ENCODE measurements at places on chromosomes 13 and 19.

- DNase-seq: no peak
These were observed 18.0 kb downstream of the SLC5A5 start for GRCh38 chr19:17889609-17890214.

DNA sequence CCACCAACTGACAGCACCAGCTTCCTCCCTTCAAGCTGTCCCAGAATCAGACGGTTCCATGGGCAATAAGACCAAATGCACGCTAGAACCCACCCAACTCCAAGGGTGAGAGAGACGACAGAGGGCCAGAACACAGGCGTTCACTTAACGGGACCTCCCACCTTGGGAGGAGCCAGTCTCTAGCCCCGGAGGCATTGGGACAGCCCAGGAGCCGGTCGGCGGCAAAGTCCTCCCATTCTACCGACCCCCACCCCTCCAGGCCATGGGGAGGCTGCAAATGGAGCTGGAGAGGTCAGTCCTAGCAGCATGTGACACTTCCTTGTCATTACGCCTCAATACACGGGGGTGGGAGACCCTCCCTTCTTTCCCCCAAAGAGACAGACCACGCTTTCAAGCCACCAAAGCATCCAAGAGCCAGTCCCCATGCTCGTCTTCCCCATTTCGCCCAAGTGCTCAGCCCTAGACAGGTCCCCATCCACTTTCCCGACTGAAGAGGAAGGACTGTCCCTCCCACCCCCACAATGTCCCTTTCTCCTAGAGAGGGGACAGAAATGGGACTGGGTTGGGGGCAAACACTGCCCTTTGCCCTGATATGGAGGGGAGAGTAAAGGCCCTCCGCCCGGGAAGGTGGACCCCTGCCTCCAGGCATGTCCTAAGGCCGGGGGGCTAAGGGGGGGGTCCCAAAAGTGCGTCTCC, 964 bp downstream of the KHSRP start:
- peak; percentile 80 for DNase-seq

- DNase-seq: no peak
These were observed 2.8 kb upstream of the LRRC4B start for GRCh38 chr19:50570997-50571396.

- no peak for DNase-seq
These were observed 31.6 kb downstream of the ATP11A start for GRCh38 chr13:112721198-112722104.

- no peak for DNase-seq
These were observed 8.2 kb upstream of the SUCLA2 start for GRCh38 chr13:48009284-48009683.

GRCh38 chr19:45446944-45447343, 20.9 kb upstream of the FOSB start:
- DNase-seq: no peak

DNA sequence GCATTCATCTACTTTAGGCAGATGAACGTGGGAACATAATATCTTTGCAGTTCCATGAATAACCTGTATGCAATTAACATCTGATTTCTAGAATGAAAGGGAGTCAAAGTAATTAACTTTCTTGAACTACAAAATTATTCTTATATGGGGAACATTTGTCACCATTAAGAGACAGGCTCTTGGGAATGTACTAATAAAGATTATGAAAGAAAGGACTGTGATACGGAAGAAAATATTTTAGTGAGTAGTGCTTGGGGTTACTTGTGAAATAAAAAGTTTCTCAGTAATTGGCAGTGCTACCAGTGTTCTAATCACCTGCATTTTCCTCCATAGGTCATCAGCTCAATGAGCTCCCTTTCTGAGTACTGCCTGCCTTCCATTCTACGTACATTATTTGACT, 85.4 kb downstream of the FRY start:
- no peak for DNase-seq

GRCh38 chr19:1366296-1366695, 17.4 kb upstream of the NDUFS7 start:
- DNase-seq: no peak

DNA sequence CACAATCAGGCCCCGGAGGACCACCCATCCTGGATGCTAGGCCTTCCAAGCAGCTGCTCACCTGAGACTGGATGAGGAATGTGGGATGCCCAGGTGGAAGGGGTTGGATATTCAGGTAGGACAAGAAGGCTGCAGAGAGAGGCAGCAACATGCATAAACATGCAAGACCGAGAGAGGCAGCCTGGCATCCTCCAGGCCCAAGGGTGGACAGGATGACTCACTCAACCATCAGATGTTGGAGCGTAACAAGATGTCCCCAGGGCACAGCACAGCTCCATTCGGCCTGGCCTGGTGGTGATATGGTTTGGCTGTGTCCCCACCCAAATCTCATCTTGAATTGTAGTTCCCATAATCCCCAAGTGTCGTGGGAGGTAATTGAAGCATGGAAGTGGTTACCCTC, 10.0 kb upstream of the CABP5 start:
- DNase-seq: no peak

- no peak for DNase-seq
These were observed 64.0 kb upstream of the MED4 start for GRCh38 chr13:48158915-48159314.

GRCh38 chr13:96003304-96003703, 49.9 kb downstream of the UGGT2 start:
- DNase-seq: no peak

GRCh38 chr13:110575322-110576069, 14.0 kb upstream of the RAB20 start:
- DNase-seq: peak; percentile 53

- no peak for DNase-seq
These were observed 59.6 kb downstream of the COL4A2 start for GRCh38 chr13:110366733-110367132.

- peak; percentile 76 for DNase-seq
These were observed 1.1 kb downstream of the ARGLU1 start for GRCh38 chr13:106566641-106567473.

GRCh38 chr13:32866921-32867320, 149.3 kb upstream of the KL start:
- no peak for DNase-seq

- peak; percentile 58 for DNase-seq
These were observed 2.8 kb upstream of the USF2 start for GRCh38 chr19:35265900-35266519.

DNA sequence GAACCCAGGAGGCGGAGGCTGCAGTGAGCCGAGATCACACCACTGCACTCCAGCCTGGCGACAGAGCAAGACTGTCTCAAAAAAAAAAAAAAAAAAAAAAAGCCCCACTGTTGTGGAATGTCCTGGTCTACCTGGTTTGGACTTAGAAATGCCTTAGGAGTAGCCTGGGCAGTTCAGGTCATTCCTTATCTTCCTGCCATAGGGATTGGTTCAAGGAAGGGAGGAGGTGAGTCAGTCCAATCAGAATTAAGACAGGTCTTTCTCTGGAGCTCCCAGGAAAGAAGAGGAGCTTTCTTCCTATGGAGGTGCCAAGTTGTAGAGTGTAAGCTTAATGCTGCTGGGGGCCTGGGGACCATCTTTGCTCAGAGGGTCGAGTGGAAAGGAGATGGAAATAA, 44.8 kb downstream of the SIPA1L3 start:
- no peak for DNase-seq

DNA sequence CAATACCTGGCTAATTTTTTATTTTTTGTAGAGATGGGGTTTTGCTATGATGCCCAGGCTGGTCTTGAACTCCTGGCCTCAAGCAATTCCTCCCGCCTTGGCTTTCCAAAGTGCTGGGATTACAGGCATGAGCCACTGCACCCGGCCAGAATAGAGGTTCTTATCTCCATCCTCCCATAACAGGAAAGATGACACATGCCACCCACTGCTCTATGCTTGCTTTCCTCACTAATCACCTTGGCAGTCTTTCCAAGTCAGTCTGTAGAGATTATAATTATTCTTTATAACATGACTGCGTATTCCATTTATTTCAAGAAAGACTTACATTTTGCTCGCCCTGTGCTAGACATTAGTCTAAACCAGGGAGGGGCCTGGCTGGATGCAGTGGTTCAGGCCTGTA, 6.7 kb downstream of the VAV1 start:
- DNase-seq: no peak

- DNase-seq: peak; percentile 97
These were observed 13.6 kb downstream of the LTBP4 start for GRCh38 chr19:40614622-40615411.

DNA sequence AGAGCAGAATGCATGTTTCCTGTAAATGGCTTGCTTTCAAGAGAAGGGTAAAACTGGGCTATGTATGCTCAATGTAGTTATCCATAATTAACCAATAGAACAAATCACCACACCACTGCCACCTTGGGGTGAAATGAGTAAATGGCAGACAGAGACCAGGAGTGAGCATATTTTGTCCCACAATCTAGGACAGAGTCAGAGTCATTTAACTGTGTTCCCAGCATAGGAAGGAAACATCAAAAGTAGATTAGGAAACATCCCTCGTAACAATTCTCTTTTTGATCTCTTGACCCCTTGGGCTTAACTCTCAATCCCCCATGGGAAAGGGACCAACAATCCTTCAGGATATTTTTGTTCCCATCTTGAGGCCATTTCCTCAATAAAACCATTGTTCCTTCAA, 224.8 kb downstream of the NHLRC3 start:
- peak; percentile 66 for DNase-seq

- no peak for DNase-seq
These were observed 71.1 kb downstream of the CBY2 start for GRCh38 chr13:45773236-45773635.

DNA sequence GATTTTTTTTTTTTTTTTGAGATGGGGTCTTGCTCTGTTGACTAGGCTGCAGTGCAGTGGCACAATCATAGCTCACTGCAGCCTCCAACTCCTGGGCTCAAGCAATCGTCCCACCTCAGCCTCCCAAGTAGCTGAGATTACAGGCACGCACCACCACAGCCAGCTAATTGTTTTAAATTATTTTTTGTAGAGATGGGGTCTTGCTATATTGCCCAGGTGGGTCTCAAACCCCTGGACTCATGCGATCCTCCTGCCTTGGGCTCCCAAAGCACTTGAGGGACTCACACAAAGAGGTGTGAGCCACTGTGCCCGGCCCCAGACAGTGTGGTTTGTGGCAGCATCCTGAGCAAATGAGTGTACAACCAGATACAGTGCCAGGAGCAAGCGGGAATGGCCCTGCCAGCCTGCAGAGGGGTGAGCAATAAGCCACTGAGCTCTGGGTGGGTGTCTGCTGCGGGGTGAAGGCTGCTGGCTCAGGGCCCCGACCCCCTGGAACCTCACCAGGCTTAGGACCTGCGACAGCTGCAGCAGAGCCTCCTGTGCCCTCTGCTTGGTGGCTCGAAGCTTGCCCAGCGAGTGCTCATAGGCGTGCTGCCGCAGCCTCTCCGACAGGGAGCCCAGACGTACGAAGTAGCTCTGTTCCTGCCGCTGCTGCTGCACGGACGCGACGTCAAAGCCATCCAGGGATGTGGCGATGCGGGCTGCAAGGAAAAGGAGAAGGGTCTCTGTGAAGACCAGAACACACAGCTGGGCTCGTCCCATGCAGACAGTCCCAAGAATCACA, 15.9 kb upstream of the TICAM1 start:
- DNase-seq: no peak

GRCh38 chr19:3411636-3412035, 45.3 kb downstream of the NFIC start:
- DNase-seq: no peak

- no peak for DNase-seq
These were observed 32.8 kb downstream of the ELF1 start for GRCh38 chr13:40986101-40986856.

DNA sequence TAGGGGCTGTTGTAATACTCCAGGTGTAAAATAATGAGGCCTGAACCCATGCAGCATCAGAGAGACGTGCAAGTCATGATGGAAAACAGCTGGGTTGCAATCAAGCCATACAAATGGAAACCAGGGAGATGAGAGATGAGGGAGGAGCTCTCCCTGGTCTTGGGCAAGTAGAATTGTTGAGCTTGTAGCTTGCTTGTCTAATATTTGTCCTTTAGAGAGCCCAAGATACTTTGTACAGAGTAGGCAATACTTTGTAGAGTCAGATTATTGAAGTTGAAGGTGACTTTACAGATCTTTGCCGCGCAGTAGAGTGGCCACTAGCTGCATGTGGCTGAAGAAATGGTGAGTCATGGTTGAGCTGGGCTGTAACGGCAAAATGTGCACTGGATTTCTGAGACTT, 8.3 kb downstream of the ATP8A2 start:
- DNase-seq: no peak

DNA sequence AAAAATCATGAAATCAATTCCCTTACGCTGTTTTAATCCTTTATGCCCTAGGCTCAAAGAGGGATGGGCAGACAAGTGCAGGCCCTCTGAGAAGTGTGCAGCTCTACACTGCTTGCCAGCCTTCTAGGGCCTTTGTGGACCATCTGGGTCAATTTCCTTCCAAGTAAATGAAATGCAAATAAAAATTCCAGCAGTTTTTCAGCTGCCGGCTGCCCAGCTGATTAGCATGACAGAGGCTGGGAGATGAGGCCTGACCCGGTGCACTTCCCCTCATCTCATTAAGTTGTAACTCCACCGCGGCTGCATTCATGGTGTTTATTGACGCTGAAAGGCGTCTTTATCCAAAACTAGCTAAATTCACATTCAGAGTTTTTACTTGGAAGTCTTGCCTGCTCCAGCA, 47.5 kb upstream of the GSX1 start:
- DNase-seq: no peak

GRCh38 chr13:67392014-67392413, 161.9 kb upstream of the PCDH9 start:
- DNase-seq: no peak

DNA sequence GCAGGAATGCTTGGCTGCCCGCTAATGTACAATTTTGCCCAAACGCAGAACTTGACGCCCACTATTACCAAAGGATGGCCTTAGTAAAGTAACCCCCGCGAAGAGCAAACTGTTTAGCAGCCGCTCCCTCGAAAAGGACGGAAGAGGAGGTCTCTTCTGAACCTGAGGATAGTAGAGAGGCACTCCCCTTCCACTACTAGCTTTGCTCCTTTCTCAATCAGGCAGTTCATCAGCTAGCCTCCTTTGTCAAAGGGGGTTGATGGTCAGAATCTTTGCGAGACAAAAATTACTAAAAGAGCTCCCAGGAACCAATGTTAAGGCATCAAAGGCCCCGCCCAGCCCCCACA, 534 bp downstream of the CAB39L start:
- DNase-seq: peak; percentile 62

DNA sequence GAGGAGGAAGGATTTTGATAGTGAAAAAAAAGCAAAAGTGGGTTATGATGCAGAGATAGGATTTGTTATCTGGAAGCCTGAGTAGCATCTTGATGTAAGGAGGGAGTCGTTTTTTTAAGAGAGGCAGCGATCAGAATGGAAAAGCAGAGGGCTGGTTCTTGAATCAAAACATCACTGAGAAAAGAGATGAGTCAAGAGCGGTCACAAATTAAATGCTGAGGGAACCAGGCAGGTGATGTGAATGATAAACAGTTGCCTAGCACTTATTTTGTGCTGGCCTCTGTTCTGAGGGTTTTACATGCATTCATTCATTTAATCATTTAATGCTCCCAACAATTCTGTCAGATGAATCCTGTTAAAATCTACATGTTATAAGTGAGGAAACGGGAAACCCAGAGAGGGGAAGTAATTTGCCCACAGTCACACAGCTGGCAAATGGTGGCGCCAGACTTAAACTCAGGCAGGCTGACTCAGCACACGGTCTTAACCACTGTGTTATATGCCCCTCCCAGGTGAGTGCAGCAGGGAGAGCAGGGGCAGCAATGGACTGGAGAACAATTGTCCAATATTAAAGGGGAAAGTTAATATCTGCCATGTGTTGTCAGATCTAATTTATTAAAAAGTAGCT, 21.4 kb downstream of the SIGLECL1 start:
- DNase-seq: no peak
